ENCODE measurements at places on chromosomes 1 and 21.

- no peaks in the 10 kb centered on the region for H3K27me3 ChIP-seq
- H3K4me3 ChIP-seq, result no peak overlapping the region
- H3K27ac ChIP-seq, result no peak overlapping the region
- no peak for DNase-seq
- H3K4me1 ChIP-seq, result no peaks in the 10 kb centered on the region
- H3K36me3 ChIP-seq, result no peaks in the 10 kb centered on the region
Measured at GRCh38 chr1:58288624-58289142, 257.8 kb downstream of the OMA1 start.

GRCh38 chr1:10211805-10212410, 1.5 kb downstream of the KIF1B start:
- no peaks in the 10 kb centered on the region for H3K27me3 ChIP-seq
- no peaks in the 10 kb centered on the region for H3K36me3 ChIP-seq

DNA sequence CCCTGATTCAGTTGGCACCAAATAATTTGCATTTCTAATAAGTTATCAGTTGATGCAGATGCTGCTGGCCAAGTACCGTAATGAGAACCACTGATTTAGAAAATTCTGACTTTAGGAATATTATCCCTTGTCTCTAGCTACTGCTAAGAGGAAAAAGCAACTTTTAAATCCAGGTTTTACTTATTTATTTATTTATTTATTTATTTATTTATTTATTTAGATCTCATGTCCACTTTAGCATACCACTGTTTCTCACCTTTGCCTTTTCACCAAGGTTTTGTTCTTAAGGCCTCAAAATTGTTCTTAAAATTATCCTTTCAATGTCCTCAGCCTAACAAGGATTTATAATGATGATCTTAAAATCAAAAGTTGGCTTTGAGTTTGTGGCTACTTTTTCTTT, 8.7 kb upstream of the CYYR1 start:
- no peaks in the 10 kb centered on the region for H3K27me3 ChIP-seq
- no peaks in the 10 kb centered on the region for H3K4me1 ChIP-seq
- no peak overlapping the region for H3K27ac ChIP-seq
- no peak for DNase-seq
- H3K4me3 ChIP-seq, result no peak overlapping the region

DNA sequence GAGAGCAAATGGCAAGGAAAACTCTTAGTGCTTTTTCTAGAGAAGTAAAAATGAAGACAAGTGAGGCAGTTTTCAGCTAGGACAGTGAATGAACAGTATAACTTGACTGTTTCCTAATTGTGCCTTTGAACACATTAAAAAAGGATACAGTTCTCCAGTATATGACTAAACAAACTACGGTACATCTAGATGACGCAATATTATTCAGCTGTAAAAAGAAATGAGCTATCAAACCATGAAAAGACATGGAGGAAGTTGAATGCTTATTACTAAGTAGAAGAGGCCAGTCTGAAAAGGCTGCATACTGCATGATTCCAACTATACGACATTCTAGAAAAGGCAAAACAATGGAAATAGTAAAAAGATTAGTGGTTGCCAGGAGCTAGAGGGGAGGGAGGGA, 206.3 kb downstream of the SIPA1L2 start:
- no peak for DNase-seq
- H3K4me1 ChIP-seq, result peaks cover 4% of the 10 kb centered on the region

DNA sequence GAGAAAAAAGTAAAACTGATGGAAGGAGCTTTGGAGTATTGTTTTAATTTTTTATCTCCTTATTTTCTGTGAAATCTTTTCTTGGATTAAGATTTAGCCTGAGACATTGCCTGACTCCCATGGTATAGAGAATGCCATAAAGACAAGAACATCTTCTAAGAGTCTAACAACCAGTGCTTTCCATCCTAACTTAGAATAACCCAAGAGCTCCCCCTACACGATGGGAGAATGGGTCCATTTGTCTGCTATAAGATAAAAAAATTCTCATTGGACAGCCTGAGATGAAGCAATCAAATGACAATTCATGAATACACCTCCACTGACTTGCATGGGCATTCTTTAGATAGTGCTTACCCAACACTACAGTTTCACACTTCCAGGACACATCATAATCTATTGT, 478.1 kb downstream of the TTLL7 start:
- H3K36me3 ChIP-seq, result no peaks in the 10 kb centered on the region
- no peak for DNase-seq
- no peaks in the 10 kb centered on the region for H3K27me3 ChIP-seq
- no peak overlapping the region for H3K4me3 ChIP-seq

DNA sequence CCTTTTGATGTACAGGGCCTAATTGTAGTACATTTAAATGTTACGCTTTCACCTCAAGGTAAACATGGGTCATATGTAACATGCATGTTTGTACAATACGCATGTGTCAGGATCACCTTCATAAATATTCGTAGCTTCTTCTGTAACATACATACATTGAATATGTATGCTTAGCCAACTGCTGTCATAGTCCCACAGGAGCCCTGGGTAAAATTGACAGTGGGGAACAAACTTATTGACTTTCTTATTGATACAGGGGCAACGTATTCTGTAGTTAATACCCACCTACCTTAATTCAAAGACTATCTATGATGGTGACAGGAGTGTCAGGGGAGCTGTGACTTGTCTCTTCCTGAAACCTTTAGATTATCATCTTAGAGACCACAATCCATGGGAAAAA, 3.7 kb upstream of the REN start:
- H3K4me1 ChIP-seq, result peaks cover 2% of the 10 kb centered on the region
- no peaks in the 10 kb centered on the region for H3K36me3 ChIP-seq

Measured in trophoblast cell (in vitro differentiated cells and primary cell).